Stimulated activated naive CD8-positive, alpha-beta T cell treated with anti-CD3 and anti-CD28 coated beads, Interleukin-15, Interleukin-2, amounts not matched to agents 100 U/mL and 50 U/mL, for 24 hours (primary cell): ENCODE measurements at places on chromosomes 11 and 22.

DNA sequence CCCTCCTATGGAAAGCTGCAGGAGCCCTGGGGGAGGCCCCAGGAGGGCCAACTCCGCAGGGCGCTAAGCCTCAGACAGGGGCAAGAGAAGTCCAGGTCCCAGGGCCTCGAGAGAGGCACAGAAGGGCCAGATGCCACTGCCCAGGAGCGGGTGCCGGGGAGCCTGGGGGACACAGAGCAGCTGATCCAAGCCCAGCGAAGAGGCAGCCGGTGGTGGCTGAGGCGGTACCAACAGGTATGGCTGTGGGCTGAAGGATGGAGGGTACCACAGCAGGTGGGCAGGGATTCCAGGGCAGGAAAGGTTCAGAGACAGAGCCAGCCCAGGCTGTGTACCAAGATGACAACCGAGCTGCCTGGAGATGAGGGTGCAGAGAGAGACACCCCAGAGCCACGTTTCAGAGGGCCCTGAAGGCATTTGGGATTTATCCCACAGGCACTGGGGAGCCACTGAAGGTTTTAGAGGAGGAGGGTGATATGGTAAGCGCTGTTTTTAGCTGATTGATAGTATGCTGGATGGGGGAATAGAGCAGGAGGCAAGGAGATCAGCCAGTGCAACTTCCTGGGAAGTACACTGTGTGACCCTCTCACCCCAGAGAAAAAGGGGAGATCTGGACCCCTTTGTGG is 412 bp downstream of the C11orf86 start:
- DNase-seq: no peak

- DNase-seq: no peak
Measured at GRCh38 chr22:30208631-30209603, 37.6 kb downstream of the LIF start.

DNA sequence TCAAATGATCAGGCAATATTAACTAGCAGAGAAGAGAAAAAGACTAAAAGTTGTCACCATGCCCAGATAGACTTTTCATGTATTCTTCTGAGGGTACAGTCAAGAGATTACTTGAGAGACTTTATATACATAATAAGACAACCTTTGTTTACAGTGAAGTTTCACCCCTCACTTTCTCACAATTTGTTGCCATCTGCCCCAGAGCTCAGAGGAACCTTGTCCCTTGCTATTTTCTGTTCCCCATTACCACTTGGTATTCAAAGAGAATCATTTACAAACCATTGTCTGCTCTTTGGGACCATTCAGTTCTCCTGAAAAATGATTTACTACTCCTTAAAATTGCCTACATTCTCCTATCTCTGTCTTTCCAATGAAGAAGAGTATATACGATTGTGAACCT is 544.6 kb downstream of the CNTN5 start:
- no peak for DNase-seq

GRCh38 chr11:47509077-47509536 is 43.8 kb downstream of the CELF1 start:
- no peak for DNase-seq

- DNase-seq: no peak
Measured at GRCh38 chr11:2307501-2308331, 5.9 kb downstream of the TSPAN32 start.

- no peak for DNase-seq
Measured at GRCh38 chr22:22386602-22387385, 121.7 kb downstream of the ZNF280B start.
